ENCODE measurements at places on chromosomes 6 and 20.

- DNase-seq, result no peak
These were observed 21.2 kb downstream of the THEMIS start for GRCh38 chr6:127879685-127880084.

DNA sequence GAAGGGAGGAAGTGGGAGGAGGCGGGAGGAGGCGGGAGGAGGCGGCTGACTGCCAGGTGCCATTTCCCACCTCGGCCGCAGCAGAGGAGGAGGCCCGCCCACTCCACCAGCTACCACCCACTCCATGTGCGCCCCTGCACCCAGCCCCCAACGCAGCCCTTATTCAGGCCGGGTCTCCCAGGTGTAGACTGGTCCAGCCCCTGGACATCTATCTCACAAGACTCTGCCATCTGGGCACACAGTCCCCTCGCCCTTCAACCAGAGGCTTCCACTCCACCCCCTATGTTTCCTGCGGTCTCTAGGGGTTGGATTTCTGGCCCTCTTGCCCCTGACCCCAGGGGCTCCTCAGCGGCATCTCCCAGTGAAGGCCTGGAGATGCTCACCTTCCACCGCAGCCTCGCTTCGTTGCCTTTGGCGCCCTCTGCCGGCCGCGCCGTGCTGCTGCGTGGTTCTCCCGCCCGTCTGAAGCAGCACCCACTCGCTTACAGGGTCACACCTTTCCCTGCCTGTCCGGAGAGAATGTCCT lies 32.6 kb upstream of the FAM83D start:
- peak; percentile 71 for DNase-seq

DNA sequence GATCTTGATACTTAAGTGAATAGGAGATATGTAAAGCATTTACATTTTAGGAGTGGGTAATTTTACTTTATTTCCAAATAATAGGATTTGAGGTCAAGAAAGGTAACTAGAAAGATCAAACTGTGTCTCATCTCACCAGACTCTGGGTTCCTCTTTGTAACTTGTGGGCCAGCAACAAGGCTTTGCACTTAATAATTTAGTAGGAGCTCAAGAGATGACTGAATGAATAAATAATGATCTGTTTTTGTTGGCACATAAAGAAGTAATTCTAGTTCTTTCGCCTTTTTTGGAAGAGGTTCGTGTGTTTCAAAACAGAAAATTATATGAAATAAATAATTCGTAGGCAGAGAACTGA lies 67.4 kb upstream of the FABP7 start:
- DNase-seq, result no peak

DNA sequence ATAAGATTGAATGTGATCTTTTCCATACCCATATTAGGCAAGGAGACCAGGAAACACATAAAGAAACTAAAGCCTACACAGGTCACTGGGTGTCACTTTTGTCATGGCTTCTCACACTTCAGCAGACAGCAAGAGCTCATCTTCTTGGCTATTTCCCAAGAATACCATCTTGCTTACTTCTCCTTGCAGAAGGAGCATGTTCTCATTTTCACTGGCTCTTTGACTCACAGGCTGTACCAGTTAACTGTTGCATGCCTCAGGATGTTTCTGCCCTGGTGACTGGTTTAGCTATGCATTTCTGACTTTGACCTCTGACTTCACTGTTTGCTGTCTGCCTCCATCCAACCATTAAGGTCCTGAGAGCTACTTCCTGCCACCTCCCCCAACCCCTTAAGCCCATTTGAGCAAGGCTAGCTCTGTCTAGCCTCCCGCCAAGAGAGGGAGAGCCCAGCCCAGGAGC lies 40.3 kb upstream of the OGFRL1 start:
- DNase-seq, result no peak

DNA sequence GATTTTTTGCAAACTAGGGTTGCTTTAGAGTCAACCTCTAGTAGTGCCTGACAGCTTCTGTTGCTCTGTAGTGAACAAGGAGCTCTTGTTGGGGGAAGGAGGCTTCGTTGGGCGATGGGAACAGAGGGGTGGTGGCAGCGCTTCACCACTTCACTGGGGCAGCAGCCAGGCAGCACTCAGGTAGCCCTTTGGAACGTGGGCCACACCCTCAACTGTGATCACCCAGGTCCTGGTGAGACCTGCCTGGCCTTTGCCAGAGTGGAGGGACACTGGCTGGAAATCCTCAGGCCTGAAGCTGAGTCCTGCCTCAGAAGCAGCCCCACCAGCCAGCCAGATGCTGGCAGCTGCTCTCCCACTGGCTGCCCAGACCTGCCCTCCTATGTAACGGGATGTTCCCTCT lies 10.4 kb upstream of the EDN3 start:
- no peak for DNase-seq

GRCh38 chr6:73514746-73515110 lies 6.1 kb downstream of the EEF1A1 start:
- DNase-seq, result no peak

GRCh38 chr20:46914789-46915379 lies 20.2 kb downstream of the EYA2 start:
- no peak for DNase-seq

DNA sequence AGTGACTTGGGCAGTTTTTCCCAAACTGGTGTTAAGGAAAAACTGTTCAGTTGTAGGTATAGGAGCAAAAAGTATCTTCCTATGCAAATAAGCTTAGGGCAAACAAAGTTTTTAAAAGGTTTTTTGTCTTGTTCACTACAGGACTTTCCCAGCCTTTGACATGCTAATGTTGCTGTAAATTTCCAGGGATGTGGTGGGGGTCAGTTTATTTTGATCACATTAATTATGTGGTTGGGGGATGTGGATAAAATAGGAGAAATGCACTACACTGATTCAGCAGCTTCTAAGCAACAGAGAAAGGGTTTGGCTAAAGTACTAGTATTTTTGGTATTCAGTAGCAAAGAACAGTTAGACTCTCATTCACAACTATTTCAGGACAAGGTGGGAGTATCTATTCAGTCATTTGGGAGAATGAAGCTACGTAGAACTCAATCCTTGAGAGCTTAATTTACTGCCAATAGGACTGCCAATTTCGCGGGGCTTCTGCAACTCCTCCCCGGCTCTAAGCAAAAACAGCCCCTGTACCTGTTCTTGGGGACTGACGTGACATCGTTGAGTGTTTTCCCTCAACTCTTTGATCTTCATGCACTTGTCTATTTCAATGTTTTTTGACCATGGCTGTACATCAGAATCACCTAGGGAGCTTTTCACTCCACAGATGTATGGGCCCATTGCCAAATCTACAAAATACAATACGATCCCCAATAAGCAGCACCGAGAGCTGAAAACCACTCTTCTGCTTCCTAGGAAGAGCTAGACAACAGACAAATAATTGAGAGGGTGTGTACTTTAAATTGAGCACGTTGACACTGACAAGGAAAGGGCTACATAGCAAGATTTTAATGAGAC lies 94.8 kb upstream of the NHSL1 start:
- no peak for DNase-seq

GRCh38 chr20:2254333-2254732 lies 41.5 kb upstream of the TGM3 start:
- no peak for DNase-seq

- DNase-seq, result no peak
These were observed 8.7 kb upstream of the MYBL2 start for GRCh38 chr20:43658069-43658722.

GRCh38 chr6:152993847-152994246 lies 8.7 kb downstream of the MTRF1L start:
- DNase-seq, result no peak

GRCh38 chr20:49024220-49024619 lies 21.9 kb upstream of the CSE1L start:
- DNase-seq, result no peak

GRCh38 chr6:163741743-163742363 lies 327.3 kb downstream of the QKI start:
- DNase-seq, result no peak

DNA sequence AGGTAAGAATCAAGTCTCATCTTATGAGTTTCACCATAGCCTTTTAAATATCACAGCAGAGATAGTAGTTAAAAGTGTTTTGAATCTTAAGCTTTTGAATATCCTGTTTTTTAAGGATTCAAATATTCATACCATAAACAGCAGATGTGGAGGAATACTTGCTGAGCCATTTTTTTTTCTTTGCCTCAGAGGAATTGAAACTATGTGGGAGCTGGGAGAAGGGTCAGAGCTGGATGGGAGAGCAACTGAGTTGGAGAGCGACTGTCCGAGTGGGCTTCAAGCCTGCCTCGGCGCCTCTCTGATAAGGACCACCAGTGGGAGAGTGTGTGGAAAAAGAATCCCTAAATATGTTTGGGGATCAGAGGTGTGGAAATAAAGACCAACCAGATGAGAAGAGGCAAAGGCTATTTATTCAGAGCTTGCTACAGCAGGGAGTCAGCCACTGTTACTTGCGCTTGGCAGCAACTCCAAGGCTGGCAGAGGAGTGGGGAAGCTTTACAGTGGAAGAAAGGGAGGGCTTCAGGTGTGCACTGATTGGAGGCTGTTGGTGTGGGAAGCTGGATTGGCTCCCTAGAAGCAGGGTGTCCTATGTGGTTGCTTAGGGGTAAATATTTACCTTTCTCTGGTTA lies 34.3 kb upstream of the MCUR1 start:
- no peak for DNase-seq

GRCh38 chr6:34592208-34592952 lies 36.3 kb upstream of the SPDEF start:
- DNase-seq, result no peak

Measured in T-helper 17 cell (primary cell).